ENCODE measurements at places on chromosomes 1 and 21.
A peak's percentile ranks its signal among the peaks of the same experiment; 100 is the strongest.

- DNase-seq: no peak
Measured at GRCh38 chr1:110018396-110018795, 16.0 kb upstream of the STRIP1 start.

DNA sequence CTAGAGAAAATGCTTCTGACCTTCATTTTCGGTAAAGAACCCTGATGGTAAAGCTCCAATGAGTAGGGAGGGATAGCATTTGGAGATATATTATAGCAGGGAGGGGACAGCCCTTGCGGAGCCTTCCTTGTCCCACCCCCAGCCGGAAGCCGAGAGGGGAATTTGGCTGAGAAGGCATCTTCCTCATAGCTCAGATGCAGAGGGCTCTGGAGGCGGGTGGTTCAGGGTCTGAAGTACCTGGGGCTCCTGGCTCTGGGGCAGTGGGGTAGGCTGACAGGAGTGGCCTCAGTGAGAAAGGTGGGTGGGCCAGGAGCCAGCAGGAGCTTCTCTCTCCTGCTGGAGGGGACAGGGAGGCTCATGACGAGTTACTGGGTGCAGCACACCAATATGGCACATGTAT, 88.0 kb upstream of the IFFO2 start:
- no peak for DNase-seq

GRCh38 chr1:61261595-61261994, 179.2 kb downstream of the NFIA start:
- DNase-seq: no peak

GRCh38 chr1:159860456-159860855, 2.0 kb downstream of the VSIG8 start:
- no peak for DNase-seq

DNA sequence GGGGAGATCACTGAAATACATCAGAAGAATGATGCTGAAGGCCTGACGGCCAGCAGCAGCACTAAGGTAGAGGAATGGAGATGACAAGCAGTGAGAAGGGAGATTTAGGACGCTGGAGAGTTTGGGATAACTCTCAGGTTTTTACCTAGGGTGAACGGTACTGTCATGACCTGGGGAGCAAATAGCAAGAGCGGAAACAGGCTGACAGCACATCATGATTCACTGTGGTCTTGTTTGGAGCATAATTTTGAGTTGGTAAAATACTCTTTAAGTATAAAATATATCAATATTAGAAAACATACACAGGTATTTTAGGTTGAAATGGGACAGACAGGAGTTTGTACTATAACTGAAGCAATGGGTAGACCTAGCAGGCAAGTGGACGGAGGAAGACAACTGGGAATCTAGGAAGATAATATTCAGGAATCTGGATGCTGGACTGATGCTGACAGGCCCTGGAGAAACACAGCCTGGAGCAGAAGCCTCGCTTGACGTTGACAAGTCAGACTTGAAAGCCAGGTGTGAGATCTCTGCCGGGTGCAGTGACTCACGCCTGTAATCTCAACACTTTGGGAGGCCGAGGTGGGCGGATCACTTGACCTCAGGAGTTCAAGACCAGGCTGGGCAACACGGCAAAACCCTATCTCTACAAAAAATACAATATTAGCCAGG, 33.3 kb downstream of the ALG14 start:
- DNase-seq: no peak

- peak; percentile 37 for DNase-seq
Measured at GRCh38 chr1:70486676-70487458, 75.8 kb downstream of the CTH start.

- no peak for DNase-seq
Measured at GRCh38 chr1:247506831-247507230, 29.4 kb downstream of the OR2C3 start.

- no peak for DNase-seq
Measured at GRCh38 chr1:57752843-57753242, 329.0 kb upstream of the DAB1 start.

DNA sequence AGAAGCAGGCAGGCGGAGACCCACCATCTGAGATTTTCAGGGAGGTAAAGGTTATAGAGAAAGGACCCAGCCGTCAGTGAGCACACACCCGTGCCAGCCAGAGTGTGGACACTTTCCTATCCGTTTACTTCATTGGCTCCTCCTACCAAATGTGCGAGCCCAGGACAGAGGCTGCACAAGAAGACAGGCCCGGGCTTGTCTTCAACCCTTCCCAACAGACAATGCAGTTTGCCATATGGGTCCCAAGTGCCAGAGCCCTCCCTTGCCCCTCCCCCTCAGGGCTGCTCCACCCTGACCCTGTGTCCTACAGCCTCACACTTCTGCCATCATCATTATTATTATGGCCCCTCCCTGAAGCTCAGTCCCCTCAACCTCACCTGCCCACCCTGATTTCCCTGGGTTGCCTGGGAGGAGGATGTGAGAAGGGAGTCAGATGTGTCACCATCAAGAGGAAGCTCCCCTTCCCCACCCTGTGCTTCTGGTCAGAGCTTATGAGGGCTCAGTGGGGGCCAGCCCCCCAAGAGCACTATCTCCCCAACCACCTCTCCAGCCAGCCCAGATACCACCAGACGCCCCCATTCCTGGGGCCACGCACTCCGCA, 9.4 kb downstream of the LAPTM5 start:
- no peak for DNase-seq

- no peak for DNase-seq
Measured at GRCh38 chr1:154329551-154330131, 4.3 kb downstream of the ATP8B2 start.

DNA sequence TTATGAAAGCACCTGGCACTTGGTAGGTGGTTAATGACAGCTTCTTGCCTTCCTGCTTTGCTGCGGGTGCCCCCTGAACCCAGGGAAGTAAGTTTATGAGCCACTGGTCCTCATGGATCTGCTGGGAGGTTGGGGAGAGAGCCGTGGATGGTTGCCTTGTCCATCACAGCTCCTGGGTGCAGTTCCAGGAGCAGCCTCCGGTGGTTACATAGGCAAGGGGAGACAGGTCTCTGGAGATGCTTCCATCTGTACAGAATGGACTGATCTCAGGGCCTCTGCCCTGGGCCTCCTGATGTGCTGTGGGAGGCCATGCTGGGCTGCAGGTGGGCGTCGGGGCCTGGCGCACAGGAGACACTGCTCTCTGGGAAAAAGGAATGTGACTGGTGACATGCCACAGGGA, 31.6 kb upstream of the ARHGEF10L start:
- no peak for DNase-seq

DNA sequence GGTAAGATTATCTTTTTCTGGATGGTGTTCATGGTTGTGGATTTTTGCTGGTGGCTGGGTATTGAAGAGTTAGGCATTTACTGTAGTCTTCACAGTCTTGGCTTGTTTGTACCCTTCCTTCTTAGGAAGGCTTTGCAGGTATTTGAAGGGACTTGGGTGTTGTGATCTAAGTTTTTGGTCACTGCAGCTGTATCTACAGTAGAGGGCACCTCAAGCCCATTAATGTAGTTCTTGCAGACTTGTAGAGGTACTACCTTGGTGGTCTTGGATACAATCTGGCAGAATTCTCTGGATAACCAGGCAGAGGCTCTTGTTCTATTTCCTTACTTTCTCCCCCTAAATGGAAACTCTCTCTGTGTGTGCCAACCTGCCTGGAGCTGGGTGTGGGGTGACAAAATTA, 155.8 kb upstream of the BRINP3 start:
- no peak for DNase-seq

DNA sequence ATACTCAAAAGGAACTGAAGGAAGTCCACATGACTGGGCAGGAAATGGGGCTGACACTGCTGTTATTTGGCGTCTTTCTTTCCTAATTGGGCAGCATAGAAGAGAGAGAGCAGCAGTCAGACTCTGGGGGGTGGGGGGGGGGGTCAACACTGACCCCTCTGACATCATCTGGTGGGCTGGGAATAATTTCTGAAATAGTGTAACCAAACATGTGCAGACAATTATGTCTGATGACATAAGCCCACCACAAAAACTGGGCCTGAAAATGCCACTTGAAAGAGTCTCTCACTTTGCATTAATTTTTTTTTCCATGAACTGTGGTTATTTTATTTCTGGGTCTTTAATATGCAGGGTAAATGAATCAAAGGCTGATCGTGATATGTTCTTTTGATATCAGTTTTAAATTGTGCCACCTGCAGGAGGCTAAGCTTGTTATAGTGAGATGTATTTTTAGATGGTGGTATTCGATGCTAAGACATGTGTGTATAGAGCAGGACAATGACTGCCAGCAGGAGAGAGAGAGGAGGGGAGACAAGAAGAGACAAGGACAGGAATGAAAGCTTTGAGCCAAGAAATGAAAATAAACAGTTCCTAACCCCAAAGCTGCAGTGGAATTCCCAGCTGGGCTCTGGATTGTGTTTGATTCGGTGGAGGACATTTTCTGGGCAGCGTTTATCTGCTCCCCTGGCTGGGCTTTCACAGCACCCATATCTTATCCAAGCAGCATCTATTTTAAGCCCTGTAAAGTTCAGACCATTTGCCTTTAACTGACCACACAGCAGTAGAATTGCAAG, 264.7 kb downstream of the PBX1 start:
- no peak for DNase-seq

DNA sequence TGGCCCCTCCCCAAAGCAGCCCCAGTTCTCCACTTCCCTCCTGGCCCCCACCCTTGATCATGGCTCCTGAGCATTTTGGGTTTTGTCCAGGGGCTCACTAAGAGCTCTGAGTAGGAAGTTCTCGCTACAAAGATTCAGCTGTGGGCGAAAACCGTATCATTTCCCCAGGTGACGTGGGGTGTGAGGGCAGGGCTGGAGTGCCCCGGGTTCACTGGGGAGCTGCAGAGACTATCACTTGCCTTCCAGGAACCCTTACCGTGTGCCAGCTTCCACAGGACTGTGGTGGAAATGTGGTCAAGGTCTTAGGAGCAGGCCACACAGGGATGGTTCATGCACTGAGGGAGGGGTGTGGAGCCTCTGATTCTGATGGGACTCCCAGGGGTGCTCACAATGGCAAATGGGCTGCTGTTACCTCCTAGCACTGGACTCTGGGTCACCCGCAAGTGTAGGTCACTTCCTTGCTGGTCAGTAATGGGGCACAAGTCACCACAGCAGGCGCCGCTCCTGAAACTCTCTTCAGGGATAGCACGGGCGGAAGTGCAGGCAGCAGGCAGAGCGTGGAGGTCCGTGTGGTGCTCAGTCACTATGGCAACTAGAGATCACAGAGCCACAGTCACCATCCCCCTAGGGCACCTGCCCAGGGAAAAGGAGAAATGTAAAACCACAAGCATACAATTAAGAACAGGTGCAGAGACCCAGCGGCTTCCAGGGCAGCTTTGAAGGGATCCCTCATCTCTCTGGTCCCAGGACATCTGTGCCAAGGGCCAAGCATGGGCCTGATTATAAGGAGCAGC, 35.4 kb downstream of the RSPH1 start:
- no peak for DNase-seq

DNA sequence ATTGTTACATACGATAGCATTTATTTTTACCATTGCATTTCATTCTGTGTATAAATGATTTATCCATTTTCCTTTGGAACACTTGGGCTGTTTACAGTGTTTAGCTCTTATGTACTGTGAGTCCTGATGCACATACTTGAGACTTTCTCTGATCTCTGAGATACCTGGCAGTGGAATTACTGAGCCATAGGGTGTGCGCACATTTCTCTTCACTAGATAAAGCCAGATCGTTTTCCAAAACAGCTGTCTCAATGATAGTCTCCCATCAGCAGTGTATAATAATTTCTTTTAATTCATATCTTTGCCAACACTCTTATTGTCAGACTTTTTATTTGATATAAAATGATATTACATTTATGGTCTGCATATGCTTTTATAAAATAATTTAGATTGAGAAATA, 66.2 kb downstream of the VPS13D start:
- no peak for DNase-seq

DNA sequence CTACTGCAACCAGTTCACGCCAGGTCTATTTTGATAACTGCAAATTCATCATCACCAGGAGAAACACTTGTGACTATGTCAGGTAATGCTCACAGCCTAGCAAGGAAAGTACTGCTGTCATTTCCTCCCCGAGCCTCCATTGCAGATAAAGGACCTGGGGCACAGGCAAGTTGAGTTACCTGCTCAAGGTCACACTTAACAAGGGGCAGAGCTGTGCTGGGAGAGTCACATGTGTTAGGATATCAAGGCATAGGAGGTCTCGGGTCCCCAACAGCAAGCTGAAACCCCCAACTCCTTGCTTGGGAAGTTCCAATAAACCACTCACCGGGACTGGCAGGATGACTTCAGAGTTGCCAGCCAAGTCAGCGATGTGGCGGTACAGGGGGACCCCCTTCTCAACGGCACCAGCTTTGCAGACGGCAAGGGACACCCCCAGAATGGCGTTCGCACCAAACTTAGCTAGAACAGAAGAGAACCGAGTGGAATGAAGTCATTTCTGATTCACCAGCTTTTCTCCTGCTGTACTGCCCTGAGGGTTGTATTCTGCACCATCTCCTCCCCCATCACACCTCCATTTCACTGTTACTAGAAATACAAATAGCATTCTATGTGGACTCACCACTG, 11.6 kb downstream of the ENO1 start:
- no peak for DNase-seq

DNA sequence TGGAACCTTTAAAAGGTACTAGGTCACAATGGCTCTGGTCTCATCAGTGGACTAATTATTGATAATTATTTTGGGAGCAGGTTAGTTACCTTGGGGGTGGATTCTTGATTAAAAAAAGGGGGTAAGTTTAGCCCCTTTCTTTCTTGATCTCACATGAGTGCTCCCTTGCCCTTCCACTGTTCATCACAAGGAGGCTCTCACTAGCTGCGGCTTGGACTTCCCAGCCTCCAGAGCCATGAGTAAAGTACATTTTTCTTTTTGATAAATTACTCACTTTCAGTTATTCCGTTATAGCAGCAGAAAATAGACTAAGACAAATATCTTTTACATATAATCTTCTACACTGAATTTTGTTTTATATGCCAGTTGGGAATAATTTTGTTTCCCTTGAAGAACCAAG, 254.8 kb upstream of the DEPDC1 start:
- no peak for DNase-seq

GRCh38 chr1:206631085-206631509, 4.2 kb upstream of the DYRK3 start:
- DNase-seq: peak; percentile 86

- DNase-seq: peak; percentile 77
Measured at GRCh38 chr1:221620437-221621384, 121.2 kb downstream of the DUSP10 start.

DNA sequence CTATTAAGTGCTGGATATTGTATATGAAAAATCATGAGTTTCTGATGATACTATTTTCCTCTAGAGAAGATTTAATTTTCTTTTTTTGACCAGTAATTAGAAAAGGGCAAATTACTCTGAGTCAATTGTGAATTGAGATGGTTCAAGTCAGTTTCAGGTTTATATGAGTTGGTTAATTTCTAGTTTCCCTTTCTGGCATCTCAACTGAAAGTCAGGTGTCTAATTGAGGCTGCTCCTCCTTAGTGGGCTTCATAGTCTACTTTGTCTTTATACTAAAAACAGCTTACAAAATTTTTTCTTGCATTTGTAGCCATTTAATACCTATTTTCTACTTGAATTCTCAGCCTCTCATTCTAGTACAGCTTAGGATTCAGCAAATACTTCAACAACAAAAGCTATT, 387.3 kb downstream of the RPS6KC1 start:
- DNase-seq: no peak

- no peak for DNase-seq
Measured at GRCh38 chr1:175129182-175129581, 61.5 kb downstream of the TNN start.

Measured in D341Med (cell line).